Transverse colon (tissue), 4 donors: ENCODE measurements at places on chromosomes 4 and X.

DNA sequence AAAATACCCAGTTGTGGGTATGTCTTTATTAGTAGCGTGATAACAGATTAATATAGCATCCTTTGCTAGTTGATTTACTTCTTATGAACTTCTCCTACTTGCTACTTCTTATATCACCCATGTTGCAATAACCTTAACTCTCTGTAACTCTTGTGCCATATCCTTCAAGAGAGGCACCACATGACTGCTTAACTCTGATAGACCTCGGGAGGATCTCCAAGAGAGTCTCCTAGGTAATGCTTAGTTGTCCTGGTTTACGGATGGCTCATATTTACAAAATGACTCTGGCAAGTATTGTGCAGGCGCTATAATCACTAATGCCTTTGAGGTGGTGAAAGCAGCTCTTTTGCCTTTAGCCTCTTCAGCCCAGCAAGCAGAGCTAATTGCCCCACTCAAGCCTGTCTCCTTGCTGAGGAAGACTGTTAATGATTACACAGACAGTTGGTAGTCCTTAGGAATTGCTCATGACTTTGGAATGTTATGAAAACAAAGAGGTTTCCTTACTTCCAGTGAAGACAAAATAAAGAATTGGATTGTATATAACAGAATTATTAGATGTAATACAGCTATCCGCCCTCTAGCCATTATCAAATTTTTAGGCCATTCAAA is 1305.8 kb downstream of the PCDH7 start:
- peak; percentile 35 for DNase-seq

DNA sequence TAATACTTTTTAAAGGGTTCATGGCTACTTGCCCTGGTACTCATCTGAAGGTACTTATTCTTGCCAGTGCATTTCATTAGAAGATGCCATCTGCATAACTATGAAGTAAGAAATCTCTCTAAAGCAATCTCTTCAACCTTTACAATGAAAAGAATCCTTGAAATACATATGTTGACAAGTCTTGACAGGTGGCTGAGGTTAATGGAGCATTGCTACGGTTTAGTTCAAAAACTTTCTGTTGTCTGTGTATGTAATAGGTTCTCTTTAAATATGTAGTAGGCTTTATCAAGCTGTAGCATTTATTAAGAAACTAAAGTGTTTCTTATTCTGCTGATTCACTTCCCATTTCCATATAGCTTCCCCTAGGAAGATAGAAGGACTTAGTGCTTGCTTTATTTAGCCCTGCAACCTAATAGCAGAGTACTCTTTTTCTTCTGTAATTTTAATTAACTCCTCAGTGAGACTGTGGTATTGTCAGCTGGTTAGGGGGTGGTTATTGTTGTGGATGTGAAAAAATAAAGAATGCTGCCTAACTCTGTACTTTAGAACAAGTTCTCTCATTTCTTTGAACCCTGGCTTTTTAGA is 39.3 kb downstream of the SLAIN2 start:
- no peak for DNase-seq

DNA sequence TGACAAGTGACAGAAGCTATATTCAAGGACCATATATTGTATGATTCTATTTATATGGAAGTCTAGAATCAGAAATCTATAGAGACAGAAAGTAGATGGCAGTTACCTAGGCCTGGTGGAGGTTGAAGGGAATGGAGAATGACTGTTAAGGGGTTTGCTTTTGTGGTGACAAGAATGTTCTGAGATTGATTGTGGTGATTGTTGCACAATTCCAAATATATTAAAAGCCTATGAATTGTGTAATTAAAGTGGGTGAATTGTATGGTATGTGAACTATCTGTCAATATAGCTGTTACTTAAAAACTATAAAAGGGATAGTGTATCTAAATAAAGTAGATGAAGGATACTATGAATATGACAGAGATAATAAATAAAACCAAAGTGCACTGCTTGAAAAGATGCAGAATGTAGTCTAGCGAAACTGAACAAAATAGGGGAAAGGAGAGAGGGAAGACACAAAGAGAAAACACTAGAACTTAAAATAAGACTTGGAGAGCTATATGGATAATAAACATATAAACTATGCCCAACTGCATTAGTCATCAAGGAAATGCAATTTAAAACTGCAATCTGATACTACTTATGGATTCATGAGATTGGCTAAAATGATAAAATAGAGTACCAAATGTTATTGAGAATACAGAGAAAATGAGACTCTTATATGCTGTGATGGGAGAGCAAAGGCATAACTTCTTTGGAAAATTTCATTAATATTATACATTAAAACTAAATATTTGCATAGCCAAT is 82.1 kb upstream of the BANK1 start:
- no peak for DNase-seq

DNA sequence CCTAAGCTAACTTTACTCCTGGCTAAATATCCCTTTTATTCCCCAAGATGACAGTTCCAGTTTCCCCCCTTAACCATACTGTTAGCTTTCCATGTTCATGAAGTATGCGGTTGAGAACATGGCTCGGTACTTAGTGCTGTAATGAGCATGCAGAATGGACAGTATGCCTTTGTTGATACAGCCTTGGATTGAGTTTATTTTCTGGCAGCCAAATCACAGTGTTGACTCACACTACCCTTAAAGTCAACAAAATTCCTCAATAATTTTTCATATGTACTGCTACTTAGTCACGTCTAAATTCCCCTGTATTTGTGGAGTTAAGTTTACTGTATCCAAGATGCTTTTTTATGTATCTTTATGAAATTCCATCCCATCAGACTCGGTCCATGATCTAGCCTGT is 1.4 kb upstream of the VEGFC start:
- DNase-seq, result no peak

DNA sequence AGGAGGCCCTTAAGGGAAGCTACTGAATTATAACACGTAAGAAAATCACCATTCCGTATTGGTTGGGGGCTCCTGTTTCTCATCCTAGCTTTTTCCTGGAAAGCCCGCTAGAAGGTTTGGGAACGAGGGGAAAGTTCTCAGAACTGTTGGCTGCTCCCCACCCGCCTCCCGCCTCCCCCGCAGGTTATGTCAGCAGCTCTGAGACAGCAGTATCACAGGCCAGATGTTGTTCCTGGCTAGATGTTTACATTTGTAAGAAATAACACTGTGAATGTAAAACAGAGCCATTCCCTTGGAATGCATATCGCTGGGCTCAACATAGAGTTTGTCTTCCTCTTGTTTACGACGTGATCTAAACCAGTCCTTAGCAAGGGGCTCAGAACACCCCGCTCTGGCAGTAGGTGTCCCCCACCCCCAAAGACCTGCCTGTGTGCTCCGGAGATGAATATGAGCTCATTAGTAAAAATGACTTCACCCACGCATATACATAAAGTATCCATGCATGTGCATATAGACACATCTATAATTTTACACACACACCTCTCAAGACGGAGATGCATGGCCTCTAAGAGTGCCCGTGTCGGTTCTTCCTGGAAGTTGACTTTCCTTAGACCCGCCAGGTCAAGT is 6.9 kb upstream of the MSANTD1 start:
- peak; percentile 28 for DNase-seq

DNA sequence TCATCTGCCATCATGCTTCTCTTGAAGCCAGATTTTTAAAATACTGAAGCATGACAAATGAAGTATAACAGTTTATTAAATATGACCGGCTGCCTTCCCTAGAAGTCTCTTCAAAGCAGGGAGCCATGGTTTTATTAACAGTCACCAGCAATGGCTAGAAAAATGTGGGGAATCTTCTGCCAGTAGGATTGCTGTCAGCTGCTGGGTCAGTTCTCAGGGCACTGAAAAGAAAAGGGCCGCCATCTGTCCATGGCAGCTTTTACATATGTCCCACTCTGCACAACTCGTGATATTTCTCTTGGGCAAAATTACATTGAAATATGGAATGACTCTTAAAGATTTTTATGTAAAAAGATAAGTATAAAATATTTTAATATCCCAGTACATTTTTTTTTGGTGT is 2.8 kb downstream of the CCNG2 start:
- DNase-seq, result no peak

DNA sequence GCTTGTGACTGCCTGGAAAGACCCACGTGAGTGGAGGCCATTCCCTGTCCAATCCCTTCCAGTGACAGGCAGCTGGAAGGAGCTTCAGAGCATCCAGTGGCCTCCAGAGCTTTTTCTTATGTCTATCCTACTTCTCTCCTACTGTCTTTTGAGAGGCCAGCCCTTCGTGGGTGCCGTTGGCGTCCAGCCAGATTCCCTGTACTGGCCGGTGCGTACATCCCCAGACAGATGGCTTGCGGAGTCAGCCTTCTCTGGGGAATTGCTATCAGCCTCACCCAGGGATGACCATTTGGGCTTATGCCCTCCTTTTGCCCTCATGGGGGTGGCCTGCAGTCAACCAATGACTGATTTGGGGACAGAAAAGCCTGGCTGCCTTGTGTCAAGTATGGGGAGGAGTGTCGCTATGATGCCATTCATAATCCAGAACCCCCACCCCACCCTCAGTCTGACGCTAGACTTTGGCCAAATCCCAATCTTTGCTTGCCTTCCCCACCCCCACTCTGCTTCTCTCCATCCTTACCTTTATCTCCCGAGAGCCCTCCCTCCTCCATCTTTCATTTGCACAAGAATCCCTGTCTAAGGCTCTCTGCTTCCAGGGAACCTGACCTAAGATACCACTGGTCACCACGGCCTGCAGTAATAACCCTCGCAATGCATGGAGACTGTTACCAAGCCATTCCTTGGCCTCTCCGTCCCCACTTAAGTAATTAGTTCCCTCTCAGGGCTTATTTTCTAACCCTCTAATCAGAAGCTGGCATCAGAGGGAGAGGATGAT is 150.3 kb upstream of the BCOR start:
- no peak for DNase-seq

GRCh38 chr4:7910952-7911578 is 28.6 kb downstream of the AFAP1 start:
- DNase-seq, result no peak

GRCh38 chrX:122833230-122833629 is 350.8 kb upstream of the GRIA3 start:
- no peak for DNase-seq

- DNase-seq, result no peak
Measured at GRCh38 chrX:22056235-22056634, 24.1 kb downstream of the PHEX start.

- no peak for DNase-seq
Measured at GRCh38 chr4:8745826-8746225, 125.8 kb downstream of the HMX1 start.

DNA sequence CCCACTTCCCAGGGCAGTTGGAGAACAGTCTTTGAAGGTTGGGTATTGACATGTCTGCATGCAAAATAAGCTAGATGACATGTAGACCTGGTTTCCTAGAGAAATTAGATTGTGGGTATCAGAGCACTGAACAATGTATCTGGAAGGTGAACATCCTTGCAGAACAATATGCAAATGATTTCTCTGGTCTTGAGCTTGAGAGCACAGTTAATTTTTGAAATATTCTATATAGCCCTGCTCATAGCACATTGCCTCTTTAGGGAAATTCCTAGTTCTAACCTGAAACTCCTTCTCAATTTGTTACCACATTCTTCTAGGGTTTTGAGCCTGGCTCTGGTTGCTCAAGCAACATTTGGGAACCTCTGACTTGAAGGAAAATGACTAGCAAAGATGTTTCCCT is 41.6 kb upstream of the LAS1L start:
- no peak for DNase-seq

GRCh38 chr4:175509320-175509719 is 302.7 kb downstream of the GPM6A start:
- no peak for DNase-seq
